Epithelial cell of proximal tubule (primary cell): ENCODE measurements at places on chromosomes 4 and X.

GRCh38 chr4:39124885-39125599 lies 57.3 kb upstream of the WDR19 start:
- no peak for DNase-seq

- DNase-seq = no peak
Measured at GRCh38 chr4:178414881-178415446, 972.7 kb upstream of the AGA start.

DNA sequence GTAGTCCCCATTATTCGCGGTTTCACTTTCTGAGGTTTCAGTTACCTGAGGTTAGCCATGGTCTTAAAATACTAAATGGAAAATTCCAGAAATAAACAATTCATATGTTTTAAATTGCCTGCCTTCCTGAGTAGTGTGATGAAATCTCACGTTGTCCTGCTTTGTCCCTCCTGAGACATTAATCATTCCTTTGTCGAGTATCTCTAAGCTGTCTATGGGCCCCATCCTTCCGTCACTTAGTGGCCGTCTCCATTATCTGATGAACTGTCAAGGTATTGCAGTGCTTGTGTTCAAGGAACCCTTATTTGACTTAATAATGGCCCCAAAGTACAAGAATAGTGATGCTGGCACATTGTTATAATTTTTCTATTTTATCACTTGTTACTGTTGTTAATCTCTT lies 94.8 kb downstream of the ADGRL3 start:
- no peak for DNase-seq

DNA sequence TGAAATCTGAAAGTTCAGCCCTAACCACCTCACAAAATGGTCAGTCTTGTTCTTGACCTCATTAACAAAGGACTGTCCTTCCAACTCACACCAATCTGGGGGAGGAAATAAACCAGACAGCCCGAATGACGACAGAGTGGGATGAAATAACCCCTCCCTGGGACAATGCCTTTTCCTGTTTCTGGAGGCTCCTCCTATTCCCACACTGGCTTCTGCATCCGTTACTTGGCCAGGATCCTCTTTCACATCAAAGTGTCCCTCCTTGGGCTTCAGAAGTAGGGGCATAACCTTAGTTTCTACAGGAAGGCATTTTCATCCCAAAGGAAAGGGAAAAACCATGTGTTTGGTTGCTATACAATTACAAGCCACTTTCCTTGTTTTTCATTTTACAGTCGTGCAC lies 59.8 kb upstream of the RPL34 start:
- no peak for DNase-seq

DNA sequence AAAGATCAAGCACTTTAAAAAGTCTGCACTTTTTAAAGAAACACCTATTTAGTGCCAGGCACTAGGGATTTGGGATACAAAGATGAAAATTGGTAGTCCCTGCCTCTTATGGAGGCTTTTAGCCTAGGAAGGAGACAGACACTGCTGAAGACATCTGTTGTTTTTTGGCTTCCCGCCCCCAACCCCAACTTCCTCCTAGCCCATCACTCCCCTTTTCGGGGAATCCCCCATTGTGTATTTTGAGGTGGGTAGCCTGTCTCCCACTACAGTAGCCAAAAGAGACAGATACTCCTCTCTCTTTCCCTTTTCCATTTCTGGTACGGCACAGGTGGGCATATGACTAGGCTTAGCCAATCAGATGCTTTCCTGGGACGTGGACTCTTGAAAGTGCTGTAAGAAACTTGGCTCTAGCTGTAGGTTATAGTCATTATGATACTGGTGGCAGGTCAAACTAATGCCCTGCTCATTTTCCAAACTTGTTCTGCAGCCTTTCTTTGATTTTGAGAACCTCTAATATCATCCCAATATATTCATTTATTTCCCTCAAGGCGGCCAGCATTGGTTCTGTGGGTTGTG lies 194.6 kb upstream of the RBPJ start:
- DNase-seq = no peak

- DNase-seq = no peak
Measured at GRCh38 chr4:174538876-174539250, 16.6 kb upstream of the HPGD start.

DNA sequence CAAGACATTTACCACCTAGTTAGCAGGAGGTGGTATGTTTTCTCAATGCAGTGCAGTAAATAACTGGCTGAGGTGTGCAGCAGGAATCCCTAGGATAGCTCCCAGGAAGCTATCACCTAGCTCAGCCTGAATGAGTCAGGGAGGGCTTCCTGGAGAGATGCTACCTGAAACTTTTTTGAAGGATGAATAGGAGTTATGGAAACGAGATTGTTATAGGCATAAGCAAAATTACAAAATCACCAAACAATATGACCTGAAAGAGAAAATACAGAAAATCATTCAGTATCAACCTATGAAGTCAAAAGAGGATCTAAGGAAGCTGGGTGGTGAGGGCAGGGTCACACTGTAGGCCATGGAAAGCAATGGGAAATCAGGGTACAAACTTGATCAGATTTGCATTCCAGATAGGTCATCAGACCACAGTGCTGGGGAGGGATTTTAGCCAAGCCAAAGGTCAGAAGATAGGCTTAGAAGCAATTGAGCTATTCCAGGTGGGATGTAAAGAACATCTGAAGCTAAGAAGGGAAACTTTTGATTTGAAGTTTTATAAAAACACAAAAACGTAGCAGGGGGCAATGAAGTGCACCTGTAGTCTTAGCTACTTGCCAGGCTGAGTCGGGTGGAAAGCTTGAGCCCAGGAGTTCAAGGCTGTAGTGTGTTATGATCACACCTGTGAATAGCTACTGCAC lies 11.3 kb downstream of the AREG start:
- no peak for DNase-seq

- DNase-seq = no peak
Measured at GRCh38 chr4:119233750-119234149, 21.2 kb downstream of the USP53 start.

DNA sequence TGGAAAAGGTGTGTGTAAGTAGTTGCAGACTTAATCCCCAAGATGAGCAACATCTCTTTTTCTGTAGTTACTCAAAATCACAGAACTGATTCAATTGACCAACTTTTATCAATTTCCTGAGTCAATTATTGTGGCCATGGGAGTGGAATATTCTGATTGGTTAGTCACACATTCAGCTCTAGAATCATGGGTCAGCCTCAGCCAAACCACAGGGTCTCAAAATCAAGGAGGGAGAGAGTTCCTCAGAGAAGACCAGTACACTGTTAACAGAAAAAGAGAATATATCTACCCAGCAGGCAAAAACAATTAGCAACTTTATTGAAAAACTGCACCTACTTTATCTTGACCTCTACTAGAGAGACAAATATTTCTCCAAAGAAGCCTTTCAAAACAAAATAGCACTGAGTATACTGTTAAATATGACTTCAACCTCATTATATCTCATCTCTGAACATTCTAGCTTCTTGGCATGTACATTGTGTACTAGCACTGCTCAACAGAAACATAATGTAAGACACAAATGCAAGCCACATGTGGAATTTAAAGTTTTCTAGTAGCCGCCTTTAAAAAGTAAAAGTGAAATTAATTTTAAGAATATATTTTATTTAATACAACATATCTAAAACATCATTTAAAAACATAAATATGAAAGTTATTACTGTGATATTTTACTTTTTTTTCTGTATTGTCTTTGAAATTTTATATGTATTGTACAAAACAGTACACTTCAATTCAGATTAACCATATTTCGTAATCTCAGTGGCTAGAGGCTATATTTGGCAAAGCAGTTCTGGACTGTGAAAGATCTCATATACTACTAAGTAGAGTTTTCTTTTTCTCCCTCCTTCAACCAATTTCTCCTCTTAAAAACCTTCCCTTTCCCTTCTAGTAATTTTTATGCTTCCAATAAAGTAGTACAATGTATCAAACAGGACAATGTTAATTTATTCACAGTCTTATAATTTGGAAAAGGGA lies 11.8 kb upstream of the LCORL start:
- no peak for DNase-seq

DNA sequence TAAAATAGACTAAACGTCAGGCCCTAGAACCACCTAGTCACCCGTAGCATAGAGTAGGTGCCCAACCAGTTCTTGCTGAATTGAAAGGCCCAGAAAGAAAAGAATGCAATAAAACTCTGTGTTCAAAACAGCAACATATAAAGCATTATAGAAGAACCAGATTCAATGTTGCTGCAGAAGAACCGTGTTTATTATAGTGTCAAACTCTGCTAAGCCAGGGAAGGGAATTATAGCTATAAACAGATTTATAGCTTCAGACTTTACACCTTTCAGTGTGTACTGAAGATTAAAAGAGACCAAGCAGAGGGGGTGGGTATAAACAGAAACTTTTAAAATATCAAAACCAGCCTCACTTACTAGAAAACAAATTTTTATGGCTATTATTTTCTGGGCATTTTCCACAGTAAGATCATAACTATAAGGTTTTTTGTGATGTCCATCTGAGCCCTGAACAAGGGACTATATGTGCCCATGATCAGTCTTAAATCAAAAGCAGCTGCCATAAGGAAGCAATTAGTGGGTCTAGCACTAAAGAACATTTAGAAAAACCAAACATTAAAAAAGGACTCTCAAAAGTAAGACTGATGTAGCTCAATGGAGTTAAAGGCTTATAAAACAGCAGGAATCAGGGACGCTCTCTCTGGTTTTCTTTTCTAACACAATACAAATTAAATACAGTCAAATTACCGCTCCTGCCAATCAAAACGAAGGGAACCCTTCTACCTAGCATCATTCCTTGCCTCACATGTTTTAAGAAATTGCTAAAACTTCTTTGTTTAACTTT lies 219.7 kb upstream of the ETNPPL start:
- no peak for DNase-seq

DNA sequence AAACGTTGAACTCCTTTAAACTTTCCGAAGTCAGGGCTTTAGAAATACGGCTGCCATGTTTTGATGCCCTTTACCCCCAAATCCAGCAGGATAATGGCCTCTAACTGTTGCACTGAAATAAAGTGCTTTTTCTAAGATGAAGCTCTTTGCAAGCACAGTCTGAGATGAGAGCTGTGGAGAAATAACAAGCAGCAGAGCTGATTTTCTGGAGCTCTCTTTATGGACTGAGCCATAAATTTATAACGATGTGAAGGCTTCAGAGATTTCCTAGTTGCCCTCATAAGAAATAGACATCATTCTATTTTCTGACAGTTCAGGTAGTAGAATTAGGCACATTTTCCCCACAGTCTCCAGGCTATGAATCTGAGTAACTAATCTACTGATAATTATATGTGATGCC lies 567.3 kb downstream of the PDHA2 start:
- DNase-seq = no peak

- no peak for DNase-seq
Measured at GRCh38 chrX:131907488-131908314, 115.4 kb upstream of the STK26 start.

GRCh38 chr4:152015597-152016302 lies 254.9 kb upstream of the GATB start:
- no peak for DNase-seq
